ENCODE measurements at places on chromosomes 2 and 18. TPM values are rescaled to one million over a fixed set of nuclear protein-coding genes. Genes with fewer than 3 reads are reported as not detected.

GRCh38 chr2:95121093-95121406 lies 558 bp downstream of the MRPS5 start:
- DNase-seq: no peak

DSC2 gene
- total RNA-seq: 90.0 TPM

MOB1A gene
- total RNA-seq: 102 TPM

DNA sequence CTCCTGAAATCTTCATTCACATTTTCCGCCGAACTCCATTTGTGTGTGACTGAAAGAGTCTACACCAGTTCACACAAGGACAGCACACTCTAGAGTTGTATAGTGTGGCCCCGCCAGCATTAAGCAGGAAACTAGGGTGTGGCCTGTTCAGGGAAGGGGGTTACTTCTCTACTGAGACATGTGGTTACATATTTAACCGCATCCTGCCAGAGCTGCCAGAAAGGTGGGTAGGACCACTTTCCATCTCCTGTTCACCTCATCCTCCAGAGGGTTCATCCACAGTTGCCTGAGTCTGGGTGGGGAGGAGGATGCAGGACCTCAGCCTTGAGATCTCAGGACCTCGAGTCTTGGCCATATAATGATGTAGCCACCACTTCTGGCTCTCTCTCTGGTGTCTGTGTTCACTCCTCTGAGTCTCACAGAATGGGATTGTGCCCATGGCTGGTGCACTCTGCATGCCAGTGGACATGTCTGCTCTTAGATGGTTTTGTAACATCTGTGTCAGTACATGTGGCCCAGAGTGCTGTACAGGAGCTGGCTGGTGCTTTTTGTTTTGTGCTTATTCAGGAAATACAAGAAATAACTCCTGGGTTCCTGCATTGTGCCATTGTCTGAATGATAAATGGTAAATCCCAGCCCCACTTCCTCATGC lies 7.7 kb upstream of the SP140L start:
- peak; percentile 87 for DNase-seq

DNA sequence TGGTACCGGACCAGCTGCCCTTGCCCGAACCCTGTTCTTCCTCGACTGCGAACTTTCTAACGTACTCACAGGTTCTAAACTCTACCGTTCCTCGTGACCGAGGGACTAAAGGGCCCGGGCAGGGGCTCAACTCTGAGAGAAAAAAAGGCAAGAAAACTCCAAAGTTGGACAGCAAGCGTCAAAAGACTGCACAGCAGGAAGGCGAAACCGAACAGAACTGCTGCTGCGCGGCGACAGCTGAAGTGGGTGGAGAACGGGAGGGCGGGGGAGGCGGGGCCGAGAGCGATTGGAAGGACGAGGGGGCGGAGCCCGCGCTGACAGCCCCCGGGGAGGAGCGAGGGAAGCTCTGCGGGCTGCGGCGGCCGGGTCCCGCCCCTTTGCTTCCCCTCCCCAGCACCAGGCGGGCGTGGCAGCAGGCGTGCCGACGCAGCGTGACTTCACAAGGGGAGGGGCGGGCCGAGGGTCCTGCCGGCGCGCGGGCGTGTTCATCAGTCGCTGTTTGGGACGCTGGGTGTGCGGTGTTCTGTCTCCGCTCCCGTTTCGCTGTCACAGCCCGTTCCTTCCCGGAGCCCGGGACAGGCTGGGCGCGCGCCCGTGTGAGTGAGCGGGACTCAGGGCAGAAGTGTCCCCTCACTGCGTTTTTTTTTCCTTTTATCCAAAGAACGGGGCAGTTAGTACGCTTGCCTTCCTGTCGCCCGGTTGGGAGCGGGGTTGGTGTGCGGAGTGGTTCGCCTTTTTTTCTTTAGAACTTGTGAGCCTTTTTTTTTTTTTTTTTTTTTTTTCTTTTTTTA lies at the start of gene NABP1:
TSS of gene NABP1 (plus strand) at position 491 of the 791 bp plus-strand sequence. CDS start 479 bp downstream, outside the sequence.
- DNase-seq: peak; percentile 99

GRCh38 chr2:22483036-22483435 lies 901.9 kb upstream of the KLHL29 start:
- no peak for DNase-seq

SERPINB3 gene
- total RNA-seq: not detected

- DNase-seq: no peak
Measured at GRCh38 chr2:71833855-71834560, 313.7 kb downstream of the CYP26B1 start.

DNA sequence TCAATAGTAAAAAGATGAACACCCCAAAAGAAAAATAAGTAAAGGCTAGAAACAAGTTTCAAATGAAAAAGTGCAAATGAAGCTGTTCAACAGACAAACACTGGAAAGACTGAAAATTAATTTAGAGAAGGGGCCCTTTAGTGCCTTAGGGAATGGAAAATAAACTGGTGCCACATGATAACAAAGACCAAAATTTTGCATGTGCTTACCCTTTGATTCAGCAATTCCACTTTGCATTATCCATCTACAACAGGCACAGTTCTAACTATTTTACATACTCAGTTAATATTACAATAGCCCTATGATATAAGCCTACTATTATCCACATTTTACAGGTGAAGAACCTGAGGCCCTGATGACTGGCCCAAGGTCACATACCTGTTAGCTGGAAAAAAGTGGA lies 183.9 kb downstream of the NBAS start:
- no peak for DNase-seq

GRCh38 chr2:127771756-127772155 lies 39.2 kb downstream of the WDR33 start:
- no peak for DNase-seq

GRCh38 chr2:28927878-28928277 lies 33.4 kb downstream of the WDR43 start:
- DNase-seq: no peak

DNA sequence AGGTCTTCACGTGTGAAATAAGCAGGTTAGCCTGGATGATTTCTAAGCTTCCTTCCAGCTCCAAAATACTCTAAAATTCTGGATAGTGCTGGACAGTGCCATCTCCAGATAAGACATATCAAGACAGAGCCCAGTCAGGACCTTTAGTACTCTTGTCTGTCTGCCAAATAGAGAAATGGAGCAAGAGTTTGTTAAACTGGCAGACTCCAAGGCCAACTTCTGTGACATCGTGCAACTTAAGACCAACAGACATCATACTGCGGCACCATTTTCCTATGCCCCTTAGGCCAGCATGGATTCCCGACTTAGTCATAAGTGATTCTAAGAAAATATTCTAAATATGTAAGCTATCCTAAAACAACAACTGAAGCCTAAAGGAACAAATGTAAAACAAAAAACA lies 118.6 kb downstream of the RBMS1 start:
- DNase-seq: no peak

DSEL gene
- 2.7 TPM for total RNA-seq

Measured in Peyer's patch (tissue), 4 donors.